Bronchial epithelial cell (primary cell): ENCODE measurements at places on chromosomes 2 and 18.

DNA sequence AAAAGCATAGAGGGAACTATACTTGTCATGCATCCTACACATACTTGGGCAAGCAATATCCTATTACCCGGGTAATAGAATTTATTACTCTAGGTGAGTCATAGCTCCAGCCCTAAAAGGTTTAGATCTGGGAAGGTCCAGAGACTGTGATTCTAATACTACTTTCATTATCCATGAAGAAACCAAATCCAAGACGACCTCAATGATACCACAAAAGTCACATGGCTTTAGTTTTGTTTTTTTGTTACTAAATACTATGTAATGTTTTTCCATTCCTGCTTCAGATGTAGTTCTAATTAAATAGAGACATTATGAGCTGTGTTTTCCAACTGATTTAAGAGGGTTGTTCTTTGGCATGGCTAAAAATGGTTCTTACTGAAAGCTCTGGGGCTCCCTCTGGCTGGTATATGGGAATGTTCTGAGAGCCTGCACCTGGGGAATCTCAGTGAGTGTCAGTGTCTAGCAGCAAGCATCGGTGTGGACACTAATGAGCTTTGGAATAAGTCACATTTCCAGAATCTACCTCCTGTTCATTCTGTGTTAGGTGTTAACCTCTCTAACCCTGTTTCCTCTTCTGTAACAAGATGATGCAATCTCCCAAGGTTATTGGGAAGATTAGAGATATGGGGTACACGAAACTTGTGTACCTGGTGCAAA is 20.5 kb upstream of the IL1RL2 start:
- DNase-seq, result peak; percentile 61

- DNase-seq, result no peak
These were observed 35.8 kb downstream of the PPIG start for GRCh38 chr2:169619946-169620345.

GRCh38 chr2:105808423-105809096 is 63.8 kb downstream of the NCK2 start:
- DNase-seq, result no peak

GRCh38 chr2:48560546-48561209 is 30.7 kb downstream of the STON1 start:
- DNase-seq, result no peak

DNA sequence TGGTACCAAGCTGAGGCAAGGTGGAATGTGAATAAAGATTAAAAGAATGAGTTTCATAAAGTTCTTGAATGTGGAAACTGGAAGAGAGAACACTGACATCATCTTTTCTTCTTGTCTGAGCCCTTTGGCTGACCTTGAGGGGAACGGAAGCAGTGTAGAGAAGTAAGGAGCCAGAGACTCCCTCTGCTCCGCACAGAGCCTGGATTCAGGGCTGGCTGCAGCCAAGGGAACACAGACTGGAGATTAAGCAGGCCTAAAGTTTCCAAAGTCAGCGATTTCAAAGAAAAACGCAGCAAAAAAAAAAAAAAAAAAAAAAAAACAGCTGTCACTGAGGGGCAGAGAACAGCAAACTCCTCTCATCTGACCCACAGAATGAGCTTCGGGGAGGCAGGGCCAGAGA is 19.3 kb upstream of the ALK start:
- DNase-seq, result no peak

- DNase-seq, result peak; percentile 92
These were observed 57.7 kb upstream of the MAP4K3 start for GRCh38 chr2:39494784-39495251.

- DNase-seq, result peak; percentile 70
These were observed 179.0 kb downstream of the ASXL3 start for GRCh38 chr18:33757037-33757436.

GRCh38 chr2:157460384-157460837 is 16.5 kb upstream of the CYTIP start:
- DNase-seq, result no peak

GRCh38 chr2:27243391-27244130 is 19.3 kb downstream of the SLC30A3 start:
- DNase-seq, result no peak

GRCh38 chr2:42047488-42048298 is at the start of gene PKDCC:
Gene PKDCC (plus strand): TSS chr2:42048021. CDS start chr2:42048200, 179 bp downstream.
- DNase-seq, result no peak

- DNase-seq, result no peak
These were observed 5.4 kb downstream of the POU3F3 start for GRCh38 chr2:104859291-104859765.

GRCh38 chr2:55781542-55781941 is 87.9 kb upstream of the PNPT1 start:
- DNase-seq, result no peak

- no peak for DNase-seq
These were observed 83.9 kb downstream of the TPO start for GRCh38 chr2:1497122-1497611.

GRCh38 chr2:61262699-61263098 is 100.7 kb downstream of the C2orf74 start:
- DNase-seq, result no peak

- DNase-seq, result no peak
These were observed 25.2 kb upstream of the CTLA4 start for GRCh38 chr2:203842373-203842772.

GRCh38 chr2:124797049-124797448 is 772.0 kb downstream of the CNTNAP5 start:
- DNase-seq, result no peak

DNA sequence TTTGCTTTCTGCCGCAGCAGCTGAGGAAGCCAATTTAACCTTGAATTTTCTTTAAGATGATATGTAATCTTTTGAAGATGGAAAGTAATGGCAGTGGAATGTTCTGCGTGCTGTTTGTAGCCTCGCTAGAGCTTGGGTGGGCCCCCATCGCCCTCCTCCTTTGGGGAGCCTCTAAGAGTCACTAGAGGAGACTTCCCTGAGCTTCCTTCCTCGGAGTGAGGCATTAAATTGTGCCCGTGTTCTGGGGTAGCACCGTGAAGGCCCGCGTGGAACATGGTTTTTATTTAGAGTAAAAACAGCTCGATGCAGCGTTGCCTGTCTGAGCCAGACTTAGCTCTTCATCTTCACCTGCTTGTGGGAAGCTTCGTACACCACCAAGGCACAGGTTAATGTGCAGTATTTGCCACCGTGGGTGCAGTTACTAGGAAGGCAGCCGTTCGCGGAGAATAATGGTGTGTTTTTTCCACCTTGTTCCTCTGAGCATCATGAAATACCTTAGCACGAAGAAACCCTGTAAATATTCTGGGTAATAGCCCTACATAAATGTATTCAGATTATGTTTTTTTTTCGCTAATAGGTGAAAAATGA is 38.5 kb downstream of the NCK2 start:
- no peak for DNase-seq

GRCh38 chr2:37809525-37809924 is 115.6 kb upstream of the RMDN2 start:
- DNase-seq, result peak; percentile 41

DNA sequence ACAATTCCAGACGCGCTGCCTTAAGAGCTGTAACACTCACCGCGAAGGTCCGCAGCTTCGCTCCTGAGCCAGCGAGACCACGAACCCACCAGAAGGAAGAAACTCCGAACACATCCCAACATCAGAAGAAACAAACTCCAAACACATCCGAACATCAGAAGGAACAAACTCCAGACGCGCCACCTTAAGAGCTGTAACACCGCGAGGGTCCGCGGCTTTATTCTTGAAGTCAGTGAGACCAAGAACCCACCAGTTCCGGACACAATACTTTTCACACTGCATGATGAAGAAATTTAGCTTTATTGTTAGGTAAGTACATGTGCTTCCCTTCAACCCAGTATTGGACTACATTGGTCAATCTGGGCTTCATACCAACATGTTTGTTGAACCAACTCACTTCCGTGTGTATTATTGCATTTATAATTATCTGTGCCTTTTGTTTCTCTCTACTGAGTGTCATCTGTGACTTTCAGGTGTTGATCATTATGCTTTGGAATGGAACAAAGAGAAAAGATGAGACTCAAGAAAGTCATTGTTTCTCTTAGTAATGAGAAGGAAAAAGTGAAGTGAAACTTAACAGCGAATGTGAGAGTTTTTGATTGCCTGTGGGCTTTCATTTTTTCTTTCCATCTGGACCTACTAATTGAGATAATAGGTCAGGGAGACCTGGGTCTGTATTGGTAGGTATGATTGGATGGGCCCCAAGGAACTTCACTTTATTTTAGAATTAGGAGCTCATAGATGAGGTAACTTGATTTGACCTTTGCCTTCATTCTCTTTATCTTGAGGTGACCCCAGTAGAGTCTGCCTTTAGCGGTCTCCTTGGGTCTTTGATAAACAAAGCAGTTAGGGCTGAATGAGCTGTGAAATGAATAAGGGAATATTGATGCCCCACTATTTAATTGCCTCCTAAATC is 76.1 kb upstream of the CAVIN2 start:
- no peak for DNase-seq

GRCh38 chr2:26068602-26069298 is 34.9 kb downstream of the RAB10 start:
- DNase-seq, result peak; percentile 94

- no peak for DNase-seq
These were observed 76.0 kb upstream of the RBM44 start for GRCh38 chr2:237722616-237723015.

- peak; percentile 33 for DNase-seq
These were observed at the start of gene HS6ST1 for GRCh38 chr2:128318776-128319464. Gene HS6ST1 (minus strand): TSS chr2:128318868. CDS start chr2:128318563, 305 bp downstream.

DNA sequence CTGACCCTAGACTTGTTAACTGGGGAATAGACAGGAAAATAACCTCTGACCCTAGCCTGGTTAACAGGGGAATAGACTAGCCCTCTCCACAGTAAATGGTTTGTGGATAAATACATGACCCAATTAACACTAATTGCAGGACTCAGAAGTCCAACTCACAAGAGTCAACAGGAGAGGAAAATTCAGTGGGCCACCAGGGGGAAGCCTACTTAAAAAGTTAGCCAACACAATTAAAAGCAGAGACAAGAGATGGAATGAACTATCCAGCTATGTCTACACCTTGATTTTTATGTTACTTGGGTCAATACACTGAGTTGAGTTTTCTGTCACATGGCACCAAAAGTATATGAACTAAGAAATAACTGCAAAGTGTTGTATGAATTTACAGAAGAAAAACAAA is 158.8 kb upstream of the SLC39A10 start:
- DNase-seq, result peak; percentile 53

- no peak for DNase-seq
These were observed 105.9 kb downstream of the LBH start for GRCh38 chr2:30336978-30337841.

DNA sequence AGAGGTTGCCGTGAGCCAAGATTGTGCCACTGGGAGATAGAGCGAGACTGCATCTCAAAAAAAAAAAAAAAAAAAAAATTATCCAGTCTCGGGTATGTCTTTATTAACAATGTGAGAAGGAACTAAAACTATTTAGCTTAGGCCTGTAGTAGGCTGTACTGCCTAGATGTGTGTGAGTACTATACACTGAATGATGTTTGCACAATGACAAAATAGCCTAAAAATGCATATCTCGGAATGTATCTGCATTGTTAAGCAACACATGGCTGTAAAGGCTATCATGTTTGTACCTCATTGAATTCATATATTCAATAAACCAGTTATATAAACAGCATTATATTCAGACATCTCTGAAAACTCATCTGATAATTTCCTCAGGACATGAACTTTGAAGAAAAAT is 191.2 kb upstream of the SESTD1 start:
- DNase-seq, result peak; percentile 94

- DNase-seq, result no peak
These were observed 153.3 kb upstream of the NDUFV2 start for GRCh38 chr18:8949206-8949605.

- no peak for DNase-seq
These were observed 95.9 kb downstream of the AOX1 start for GRCh38 chr2:200681697-200682096.
